ENCODE measurements at places on chromosomes 13 and 19. TPM values are rescaled to one million over a fixed set of nuclear protein-coding genes. Genes with fewer than 3 reads are reported as not detected.

The SHISA7 gene
- 0.03 TPM for total RNA-seq

The SRRM5 gene
- 0.30 TPM for total RNA-seq

The CLEC11A gene
- 17.7 TPM for total RNA-seq

The CLEC17A gene
- total RNA-seq = 0.21 TPM

The PALM3 gene
- 1.1 TPM for total RNA-seq

Data from A375 (cell line).